ENCODE measurements at places on chromosomes 16 and 17. TPM values are rescaled to one million over a fixed set of nuclear protein-coding genes. Genes with fewer than 3 reads are reported as not detected.

Gene MON1B
- 8.9 TPM for total RNA-seq

Gene KCNH6
- 0.25 TPM for total RNA-seq

Gene TSNAXIP1
- total RNA-seq: 3.0 TPM

Gene TMEM235
- not detected for total RNA-seq

Gene CTF1
- total RNA-seq: under 0.01 TPM

Gene RRAD
- total RNA-seq: 1.5 TPM

Gene KRT27
- total RNA-seq: 0.25 TPM

Gene ADGRG1
- 47.0 TPM for total RNA-seq

Gene ABCA6
- 1.7 TPM for total RNA-seq

Gene KAT7
- 38.1 TPM for total RNA-seq

Gene SP6
- total RNA-seq: 0.25 TPM

Gene CCL8
- total RNA-seq: 0.25 TPM

Gene NT5M
- total RNA-seq: 4.7 TPM

Gene NEUROD2
- 74.5 TPM for total RNA-seq

Gene KRT39
- total RNA-seq: not detected

Gene MEOX1
- 0.25 TPM for total RNA-seq

Gene CHAD
- 0.25 TPM for total RNA-seq

Gene CIITA
- total RNA-seq: 0.25 TPM

Gene RNF151
- not detected for total RNA-seq

Gene HOXB9
- total RNA-seq: not detected

Gene SHISA6
- 5.4 TPM for total RNA-seq

Gene MYH1
- not detected for total RNA-seq

Gene ABCA10
- total RNA-seq: 2.7 TPM

Gene MAF
- total RNA-seq: 16.5 TPM

Gene TEX14
- total RNA-seq: 0.49 TPM

Gene CFAP119
- total RNA-seq: 1.7 TPM

Gene TOX3
- 17.0 TPM for total RNA-seq
